Lower lobe of right lung (tissue), 2 donors: ENCODE measurements at places on chromosomes 5 and 9. TPM values are rescaled to one million over a fixed set of nuclear protein-coding genes. Genes with fewer than 3 reads are reported as not detected.

DNA sequence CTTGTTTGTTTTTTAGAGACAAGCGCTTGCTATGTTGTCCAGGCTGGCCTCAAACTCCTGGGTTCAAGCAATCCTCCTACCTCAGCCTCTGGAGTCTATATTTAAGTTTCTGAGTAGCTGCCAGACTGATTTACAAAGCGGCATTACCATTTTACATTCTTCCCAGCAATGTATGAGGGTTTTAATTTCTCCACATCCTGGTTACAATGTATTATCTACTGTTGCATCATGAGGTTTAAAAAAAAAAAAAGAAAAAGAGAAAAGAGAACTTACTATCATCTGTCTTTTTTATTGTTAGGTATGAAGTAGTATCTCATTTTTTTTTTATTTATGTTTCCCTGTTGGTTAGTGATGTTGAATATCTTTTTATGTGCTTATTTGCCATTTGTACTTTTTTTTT lies 18.9 kb upstream of the CLINT1 start:
- H3K4me3 ChIP-seq: no peak overlapping the region
- no peak overlapping the region for H3K27ac ChIP-seq
- no peaks in the 10 kb centered on the region for H3K4me1 ChIP-seq
- no peaks in the 10 kb centered on the region for H3K36me3 ChIP-seq
- no peak for DNase-seq
- no peaks in the 10 kb centered on the region for H3K27me3 ChIP-seq

GRCh38 chr5:128199104-128199503 lies 115.5 kb downstream of the SLC12A2 start:
- peaks cover 17% of the 10 kb centered on the region for H3K4me1 ChIP-seq
- no peak for DNase-seq

DNA sequence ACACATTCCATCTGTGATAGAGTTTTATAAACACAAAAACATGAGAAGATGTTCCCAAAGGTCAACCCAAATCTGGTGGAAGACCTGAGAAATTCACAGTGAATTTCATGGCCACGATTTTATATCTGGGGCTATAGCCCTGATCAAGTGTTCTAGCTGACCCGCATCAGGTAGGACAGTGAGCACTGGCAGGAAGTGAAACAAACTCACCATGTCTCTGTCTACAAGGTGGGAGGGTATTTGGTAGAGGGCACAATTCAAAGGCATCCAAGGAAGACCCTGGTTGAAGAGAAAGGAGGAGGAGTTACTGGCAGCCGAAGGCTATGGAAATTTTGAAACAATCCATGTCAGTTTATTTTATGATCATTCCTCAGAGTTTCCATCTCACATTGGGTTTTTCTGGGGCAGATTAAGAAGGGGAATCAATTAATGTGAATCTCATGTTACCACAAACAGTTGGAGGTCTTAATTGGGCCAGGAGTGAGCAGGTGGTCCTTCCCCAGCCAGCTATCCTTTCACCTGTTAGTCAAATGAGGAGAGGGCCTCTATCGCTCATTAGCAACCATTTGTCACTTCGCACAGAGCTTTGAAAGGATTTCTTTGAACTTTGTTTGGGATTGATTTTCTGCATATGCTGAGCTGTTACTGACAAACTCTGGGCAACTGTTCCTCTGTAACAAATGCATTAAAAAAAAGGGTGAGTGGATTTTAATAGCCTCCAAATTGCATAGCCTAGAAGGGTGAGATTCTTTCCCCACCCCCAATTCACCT lies 612.0 kb upstream of the CLINT1 start:
- H3K27me3 ChIP-seq: no peaks in the 10 kb centered on the region
- peaks cover 2% of the 10 kb centered on the region for H3K4me1 ChIP-seq
- no peaks in the 10 kb centered on the region for H3K36me3 ChIP-seq
- no peak overlapping the region for H3K4me3 ChIP-seq

GRCh38 chr5:97009212-97009898 lies 73.5 kb downstream of the LNPEP start:
- H3K4me1 ChIP-seq: peaks cover 11% of the 10 kb centered on the region
- H3K4me3 ChIP-seq: no peak overlapping the region
- H3K36me3 ChIP-seq: peaks cover 42% of the 10 kb centered on the region
- no peak for DNase-seq
- H3K27ac ChIP-seq: no peak overlapping the region

DNA sequence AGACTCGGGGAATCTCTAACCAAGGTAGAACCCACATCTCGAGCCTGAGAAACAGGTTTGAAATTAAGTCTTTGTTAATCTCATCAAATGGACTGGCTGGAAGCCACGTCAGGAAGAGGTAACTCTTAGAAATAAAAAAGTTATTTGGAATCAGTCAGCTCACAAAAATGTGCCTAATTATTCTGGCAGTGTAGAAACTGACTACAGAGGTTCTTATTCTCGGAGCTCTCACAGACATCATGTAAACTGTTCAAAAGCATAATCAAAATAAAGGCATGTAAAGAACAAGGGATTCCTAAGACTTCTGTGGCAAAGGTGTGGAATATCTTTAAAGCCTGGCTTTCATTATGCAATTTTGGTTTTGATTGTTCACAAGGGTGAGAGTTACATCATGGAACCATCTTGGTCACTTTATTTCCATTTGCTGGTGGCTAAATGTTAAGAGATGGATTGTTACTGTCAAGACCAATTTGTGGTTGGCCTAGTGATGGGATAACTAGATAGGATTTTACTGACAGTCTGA lies 85.1 kb downstream of the OTULIN start:
- no peak overlapping the region for H3K27ac ChIP-seq
- H3K27me3 ChIP-seq: no peaks in the 10 kb centered on the region
- peaks cover 45% of the 10 kb centered on the region for H3K36me3 ChIP-seq
- no peak overlapping the region for H3K4me3 ChIP-seq
- H3K4me1 ChIP-seq: no peaks in the 10 kb centered on the region

- H3K27ac ChIP-seq: no peak overlapping the region
These were observed 163.6 kb downstream of the ENC1 start for GRCh38 chr5:74476819-74477453.

DNA sequence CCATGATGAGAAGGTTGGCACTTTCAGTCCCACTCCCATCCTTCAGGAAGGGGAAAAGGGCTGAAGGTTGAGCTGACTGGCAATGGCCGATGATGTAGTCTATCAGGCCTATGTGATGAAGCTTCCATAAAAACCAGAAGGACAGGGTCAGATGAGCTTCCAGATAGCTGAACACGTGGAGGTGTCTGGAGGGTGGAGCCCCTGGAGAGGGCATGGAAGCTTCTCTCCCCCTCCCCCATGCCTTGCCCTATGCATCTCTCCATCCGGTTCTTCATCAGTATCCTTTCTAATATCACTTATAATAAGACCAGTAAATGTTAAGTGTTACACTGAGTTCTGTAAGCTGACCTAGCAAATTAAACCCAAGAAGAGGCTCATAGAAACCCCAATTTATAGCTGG lies 32.6 kb upstream of the SMU1 start:
- H3K27me3 ChIP-seq: no peaks in the 10 kb centered on the region
- H3K36me3 ChIP-seq: peaks cover 49% of the 10 kb centered on the region
- DNase-seq: no peak
- H3K4me3 ChIP-seq: no peak overlapping the region

DNA sequence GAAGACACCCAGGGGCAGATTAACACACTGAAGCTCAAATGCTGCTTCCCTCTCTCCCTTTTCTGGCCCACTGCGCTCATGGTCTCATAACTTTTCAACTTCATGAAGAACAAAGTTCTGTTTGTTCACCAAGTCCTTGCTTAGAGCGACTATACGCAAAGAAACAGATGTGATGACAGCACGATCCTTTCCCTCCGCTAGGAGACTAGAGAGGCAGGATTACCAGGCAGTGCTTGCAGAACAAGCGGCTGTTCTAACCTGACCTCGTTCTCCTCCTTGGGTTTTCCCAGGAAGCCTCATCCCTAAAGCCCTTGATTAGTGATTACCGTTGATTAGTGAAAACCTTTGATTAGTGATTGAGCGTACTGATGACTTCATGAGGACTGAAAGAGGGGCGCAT lies 649.9 kb downstream of the IRX1 start:
- no peaks in the 10 kb centered on the region for H3K36me3 ChIP-seq
- H3K27me3 ChIP-seq: no peaks in the 10 kb centered on the region
- no peak for DNase-seq
- H3K4me3 ChIP-seq: no peak overlapping the region
- no peaks in the 10 kb centered on the region for H3K4me1 ChIP-seq

DNA sequence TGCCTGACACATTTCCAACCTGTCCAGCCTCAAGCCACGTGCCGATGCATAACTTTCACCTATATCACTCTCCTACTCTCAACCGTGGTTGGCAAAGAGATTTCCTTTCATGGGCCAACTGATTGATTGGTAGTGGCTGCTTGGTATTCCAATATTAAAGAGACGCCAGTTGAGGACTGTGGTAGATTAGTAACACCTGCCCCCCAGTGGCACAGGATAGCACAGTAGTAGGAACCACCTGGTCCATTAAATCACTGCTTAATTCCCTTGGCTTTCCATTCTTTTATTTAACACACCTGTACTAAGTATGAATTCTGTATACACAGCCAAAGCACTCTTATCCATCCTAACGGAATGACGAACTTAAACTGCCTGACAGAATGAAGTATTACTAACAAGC lies 19.1 kb upstream of the FOXB2 start:
- no peaks in the 10 kb centered on the region for H3K27me3 ChIP-seq
- no peaks in the 10 kb centered on the region for H3K36me3 ChIP-seq
- no peak overlapping the region for H3K4me3 ChIP-seq
- no peak overlapping the region for H3K27ac ChIP-seq

GRCh38 chr9:34572628-34573027 lies 16.9 kb downstream of the CNTFR start:
- no peak overlapping the region for H3K27ac ChIP-seq
- H3K4me1 ChIP-seq: no peaks in the 10 kb centered on the region
- DNase-seq: no peak
- H3K4me3 ChIP-seq: no peak overlapping the region
- H3K36me3 ChIP-seq: no peaks in the 10 kb centered on the region

DNA sequence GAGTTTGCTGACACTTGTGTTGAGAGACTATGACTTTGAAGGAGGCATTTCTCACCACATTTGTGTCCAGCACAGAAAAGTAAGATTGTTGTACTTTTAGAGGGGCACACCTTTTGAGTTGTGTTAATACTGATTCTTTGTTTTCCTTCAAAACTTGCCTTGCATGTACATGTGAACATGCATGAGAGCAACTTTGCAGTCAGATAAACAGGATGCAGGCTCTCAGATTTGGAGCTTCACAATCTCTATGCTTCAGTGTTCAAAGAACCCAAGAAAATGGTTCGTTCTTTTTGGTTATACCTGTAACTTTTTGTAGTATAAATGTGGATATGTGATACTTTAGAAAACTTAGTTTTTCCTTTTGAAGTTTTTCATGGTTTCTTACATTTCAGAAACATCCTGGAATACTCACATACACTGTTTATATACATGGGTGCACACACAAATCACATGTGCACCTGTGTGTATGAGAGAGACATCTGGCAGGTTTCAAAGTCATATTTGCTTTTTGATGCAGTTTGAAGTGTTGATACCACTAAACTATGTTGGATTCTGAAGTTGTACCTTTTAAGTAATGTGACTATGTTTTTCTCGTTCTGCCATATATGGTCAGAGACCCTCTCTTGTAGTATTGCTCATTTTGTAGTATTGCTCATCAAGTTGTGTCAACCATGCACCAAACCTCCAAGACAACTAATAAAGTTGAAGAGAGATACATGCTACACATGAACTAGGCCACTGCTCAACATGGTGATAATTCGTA lies 190.7 kb downstream of the CD180 start:
- H3K27me3 ChIP-seq: no peaks in the 10 kb centered on the region
- no peak for DNase-seq
- peak overlapping the region; percentile 64 for H3K4me3 ChIP-seq
- H3K4me1 ChIP-seq: peaks cover 63% of the 10 kb centered on the region
- H3K36me3 ChIP-seq: no peaks in the 10 kb centered on the region

GRCh38 chr9:116686693-116687073 lies 422 bp upstream of the TRIM32 start:
- H3K4me3 ChIP-seq: peak overlapping the region; percentile 76
- peaks cover 34% of the 10 kb centered on the region for H3K4me1 ChIP-seq
- no peak for DNase-seq
- H3K36me3 ChIP-seq: no peaks in the 10 kb centered on the region

RBM22 gene
- total RNA-seq: 46.8 TPM

MYMK gene
- total RNA-seq: not detected

GGTA1 gene
- 14.0 TPM for total RNA-seq

RELL2 gene
- total RNA-seq: 5.5 TPM

BOD1 gene
- 35.0 TPM for total RNA-seq

ZDHHC11 gene
- total RNA-seq: 28.7 TPM

LRRC19 gene
- total RNA-seq: 0.27 TPM

OR1Q1 gene
- not detected for total RNA-seq
